Stimulated activated CD8-positive, alpha-beta memory T cell treated with anti-CD3 and anti-CD28 coated beads, Interleukin-15, amount 100 ng/mL, for 1 hour (primary cell): ENCODE measurements at places on chromosomes 7 and 10.

DNA sequence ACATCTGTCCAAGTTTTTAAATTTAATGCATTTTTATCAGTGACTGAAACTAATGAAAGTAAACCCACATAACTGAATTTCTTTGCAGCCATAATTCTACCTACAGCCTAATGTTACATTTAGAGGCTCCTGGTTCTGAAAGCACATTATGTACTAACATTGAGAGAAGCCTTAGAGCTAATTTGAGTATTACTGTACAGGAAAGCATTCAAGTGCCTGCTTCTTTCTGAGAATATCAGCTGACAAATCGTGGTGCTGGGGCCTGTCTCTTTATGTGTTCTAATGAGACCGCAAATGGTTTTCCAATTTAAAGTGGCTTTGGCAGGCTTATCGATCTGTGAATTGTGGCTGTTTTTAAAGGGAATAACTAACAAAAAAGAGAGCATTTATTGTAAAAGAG is 32.3 kb upstream of the DGKB start:
- no peak for DNase-seq

- no peak for DNase-seq
Observed at GRCh38 chr10:44243851-44244510, 140.9 kb downstream of the CXCL12 start.

GRCh38 chr7:44486693-44487092 is 3.8 kb downstream of the NUDCD3 start:
- DNase-seq: no peak

GRCh38 chr7:43538404-43538771 is 44.5 kb upstream of the STK17A start:
- DNase-seq: no peak

GRCh38 chr7:76048668-76048988 is 722 bp downstream of the MDH2 start:
- no peak for DNase-seq

- no peak for DNase-seq
Observed at GRCh38 chr7:157690833-157691585, 354.2 kb downstream of the DNAJB6 start.

- no peak for DNase-seq
Observed at GRCh38 chr7:117630907-117631564, 151.2 kb downstream of the CFTR start.

DNA sequence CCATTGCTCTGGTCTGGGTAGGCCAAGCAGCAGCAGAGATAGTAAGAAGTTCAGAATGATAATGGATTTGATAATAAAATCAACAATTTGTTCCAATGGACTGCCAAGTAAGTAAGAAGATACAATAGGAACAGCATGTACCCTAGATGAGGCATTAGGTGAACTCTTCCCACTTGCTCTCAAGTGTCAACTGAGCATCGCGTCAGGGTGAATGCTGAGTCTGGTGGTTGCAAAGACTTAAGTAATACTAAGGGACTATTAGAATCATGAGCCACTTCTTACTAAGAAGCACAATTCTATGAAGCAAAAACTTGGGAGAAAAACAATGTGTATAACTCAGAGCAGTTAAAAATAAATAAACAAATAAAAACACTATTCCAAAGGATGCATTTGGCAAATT is 54.5 kb downstream of the LRRN3 start:
- DNase-seq: no peak

- no peak for DNase-seq
Observed at GRCh38 chr10:101351477-101351876, 2.5 kb upstream of the BTRC start.

- DNase-seq: no peak
Observed at GRCh38 chr7:45026984-45027773, 27.2 kb downstream of the CCM2 start.

DNA sequence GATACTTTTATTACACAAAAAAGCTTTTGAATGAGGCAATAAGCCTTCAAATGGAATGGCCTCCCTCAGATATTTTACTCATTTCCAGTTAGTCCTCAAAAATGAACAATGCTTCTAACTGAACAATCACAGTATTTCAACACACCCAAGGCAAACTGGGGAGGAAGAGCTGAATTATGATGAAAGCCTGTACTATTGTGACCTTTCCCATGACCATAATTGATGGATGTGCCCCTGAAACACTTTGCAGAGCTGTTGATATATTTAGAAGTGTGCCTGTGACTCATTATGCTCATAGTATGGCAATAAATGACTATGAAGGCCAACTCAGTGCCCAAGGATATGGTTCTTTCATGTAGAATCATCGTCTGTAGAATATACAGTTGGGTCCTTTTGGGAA is 248.1 kb downstream of the AHR start:
- DNase-seq: no peak

- DNase-seq: no peak
Observed at GRCh38 chr10:15254808-15255648, 86.5 kb upstream of the NMT2 start.

DNA sequence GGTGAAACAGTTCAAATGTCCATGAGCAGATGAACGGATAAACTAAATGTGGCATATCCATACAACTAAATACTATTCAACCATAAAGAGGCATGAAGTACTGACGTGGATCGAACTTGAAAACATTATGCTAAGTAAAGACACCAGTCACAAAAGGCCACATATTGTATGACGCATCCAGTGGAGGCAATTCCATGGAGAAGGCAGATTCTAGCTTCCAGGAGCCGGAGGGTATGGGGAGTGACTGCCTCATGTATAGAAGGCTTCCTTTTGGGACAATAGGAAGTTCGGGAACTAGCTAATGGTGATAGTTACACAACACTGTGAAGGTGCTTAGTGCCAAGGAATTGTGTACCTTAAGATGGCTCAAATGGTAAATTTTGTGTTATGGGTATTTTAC is 98.4 kb downstream of the VIPR2 start:
- no peak for DNase-seq

DNA sequence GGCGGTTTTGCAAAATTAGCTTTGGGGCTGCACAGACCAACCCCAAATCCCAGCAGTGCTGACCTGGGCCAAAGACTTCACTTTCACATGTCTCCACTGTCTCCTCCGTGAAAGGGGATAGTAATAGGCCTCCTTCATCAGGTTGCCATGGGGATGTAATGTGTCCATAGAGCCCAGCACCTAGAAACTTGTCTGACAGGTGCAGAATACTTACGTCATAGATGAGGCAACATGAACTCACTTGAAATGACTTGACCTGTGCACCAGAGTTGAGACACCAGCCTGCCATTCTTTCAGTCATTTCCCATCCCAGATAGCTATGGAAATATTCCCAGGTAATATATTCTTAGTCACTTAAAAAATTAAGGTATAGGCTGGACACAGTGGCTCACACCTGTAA is 94.2 kb downstream of the INSYN2A start:
- no peak for DNase-seq

DNA sequence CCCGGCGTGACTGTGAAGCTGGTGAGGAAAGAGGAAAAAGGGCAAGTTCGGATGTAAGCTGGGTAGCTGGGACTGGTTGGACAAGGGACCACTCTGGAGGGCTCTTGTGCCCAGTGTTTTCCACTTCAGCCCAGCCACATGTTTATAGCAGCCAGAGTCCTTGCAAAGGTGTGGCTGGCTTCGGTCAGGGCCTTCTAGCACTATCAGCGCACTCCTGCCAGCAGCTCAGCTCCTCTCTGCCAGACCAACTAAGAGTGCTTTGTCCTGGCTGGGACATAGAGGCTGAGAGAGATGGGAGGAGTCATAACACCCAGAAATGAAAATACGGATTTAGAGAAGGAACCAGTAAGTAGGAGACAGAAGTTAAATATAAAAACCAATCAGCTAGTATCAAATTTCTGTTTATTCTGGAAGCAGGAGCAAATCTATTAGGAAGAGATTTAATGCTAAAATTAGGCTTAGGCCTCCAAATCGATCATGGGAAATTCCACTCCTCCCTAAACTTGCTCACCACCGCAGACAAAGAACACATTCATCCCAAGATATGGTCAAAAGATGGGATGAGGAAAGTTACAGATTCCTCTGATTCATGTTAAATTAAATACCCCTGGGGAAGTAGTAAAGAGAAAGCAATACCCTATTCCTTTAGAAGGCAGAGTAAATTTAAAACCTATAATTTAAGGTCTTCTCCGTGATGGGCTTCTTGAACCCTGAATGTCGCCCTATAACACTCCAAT is 135.0 kb downstream of the RALA start:
- DNase-seq: no peak

DNA sequence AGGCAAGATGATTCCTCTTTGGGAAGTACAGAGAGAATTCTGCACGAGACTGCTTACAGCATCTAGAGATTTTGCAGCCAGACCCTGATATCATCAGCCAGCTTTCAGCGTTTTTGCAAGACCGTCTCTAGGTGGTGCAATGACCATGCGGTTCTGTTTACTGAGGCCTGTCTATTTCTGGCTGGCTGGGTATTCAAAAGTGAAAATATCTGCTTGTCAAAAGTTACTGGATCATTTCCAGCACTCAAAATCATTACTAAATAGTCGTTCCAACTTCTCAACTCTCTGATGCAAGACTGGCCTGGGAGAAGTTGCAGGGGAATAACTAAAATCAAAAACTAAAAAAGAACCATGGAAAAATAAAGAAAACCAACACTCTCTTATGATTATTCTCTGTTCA is 240.1 kb downstream of the ELMO1 start:
- no peak for DNase-seq

DNA sequence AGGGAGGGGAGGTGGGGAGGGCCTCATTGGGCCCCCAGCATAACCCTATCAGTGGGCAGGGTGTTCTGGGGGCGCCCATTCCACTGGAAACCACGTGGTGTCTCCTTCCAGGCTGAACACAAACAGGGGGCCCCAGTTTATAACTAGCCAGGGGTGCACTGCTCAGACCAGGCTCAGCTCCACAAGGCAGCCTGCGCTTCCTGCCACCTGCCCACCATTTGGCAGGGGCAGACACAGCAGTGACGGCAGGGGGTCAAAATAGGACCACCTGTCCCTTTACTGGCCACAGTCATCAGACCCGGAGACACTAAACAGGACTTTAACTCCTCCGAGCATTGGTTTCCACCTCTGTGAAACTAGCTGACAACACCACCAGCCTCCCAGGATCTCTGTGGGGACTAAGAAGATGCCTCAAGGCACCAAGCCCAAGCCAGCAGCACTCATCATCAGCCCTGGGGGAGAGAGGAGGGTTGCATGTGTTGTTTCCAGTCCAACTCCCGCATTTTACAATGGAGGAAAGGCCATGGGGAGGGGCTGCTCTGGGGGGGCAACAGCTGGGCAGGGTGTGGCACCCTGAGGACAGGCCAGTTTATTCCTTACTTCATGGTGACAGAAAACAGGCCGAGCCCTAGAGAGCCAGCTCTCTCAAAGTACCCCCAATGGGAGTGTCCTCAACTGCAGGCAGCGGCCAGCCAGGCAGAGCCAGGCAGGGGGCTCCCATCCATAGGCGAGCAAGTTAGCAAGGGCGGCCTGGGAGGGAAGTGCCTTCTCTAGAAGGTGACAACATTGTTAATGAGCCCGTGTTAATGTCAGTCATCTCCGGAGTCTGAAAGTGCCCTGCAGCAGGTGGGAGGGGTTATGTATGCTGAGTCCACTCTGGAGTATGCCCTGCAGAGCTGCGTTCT is 127.6 kb downstream of the TNS3 start:
- DNase-seq: no peak

GRCh38 chr10:59290448-59290847 is 71.9 kb downstream of the FAM13C start:
- no peak for DNase-seq

- DNase-seq: no peak
Observed at GRCh38 chr10:99685597-99685967, 26.3 kb downstream of the ENTPD7 start.

DNA sequence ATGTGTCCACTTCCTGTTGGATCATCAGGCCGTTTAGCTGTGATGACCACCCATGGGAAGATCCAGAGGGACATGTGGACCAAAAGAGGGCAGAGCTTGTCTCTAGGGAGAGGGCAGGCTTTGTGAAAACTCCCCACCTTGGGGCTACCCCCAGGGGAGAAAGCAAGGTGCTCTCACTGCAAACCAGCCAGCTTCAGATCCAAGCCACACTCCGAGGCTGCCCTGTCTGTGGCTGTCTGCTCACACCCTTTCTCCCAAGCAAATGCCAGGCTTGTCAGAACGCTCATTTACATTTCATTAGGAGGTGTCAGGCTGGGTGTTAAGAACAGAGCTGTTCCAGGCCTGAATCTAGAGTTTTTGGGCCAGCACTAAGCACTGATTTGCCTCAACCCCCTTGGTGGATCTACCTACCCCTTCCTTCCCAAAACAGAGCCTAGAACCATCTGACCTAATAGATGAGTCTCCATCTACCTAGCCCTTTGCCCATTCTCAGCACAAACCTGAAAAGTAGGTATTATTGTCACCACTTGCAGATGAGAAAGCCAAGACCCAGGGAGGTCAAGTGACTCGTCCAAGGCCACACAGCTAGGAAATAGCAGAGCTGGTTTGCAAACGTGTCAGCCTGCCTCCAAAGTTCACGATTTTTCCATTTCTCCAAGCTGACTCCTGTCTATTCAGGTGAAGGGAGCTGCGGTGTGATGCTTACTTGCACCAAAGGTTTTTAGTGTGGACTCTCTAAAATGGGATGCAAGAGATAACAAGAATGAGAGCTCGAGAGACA is 130.9 kb downstream of the EMX2 start:
- no peak for DNase-seq

DNA sequence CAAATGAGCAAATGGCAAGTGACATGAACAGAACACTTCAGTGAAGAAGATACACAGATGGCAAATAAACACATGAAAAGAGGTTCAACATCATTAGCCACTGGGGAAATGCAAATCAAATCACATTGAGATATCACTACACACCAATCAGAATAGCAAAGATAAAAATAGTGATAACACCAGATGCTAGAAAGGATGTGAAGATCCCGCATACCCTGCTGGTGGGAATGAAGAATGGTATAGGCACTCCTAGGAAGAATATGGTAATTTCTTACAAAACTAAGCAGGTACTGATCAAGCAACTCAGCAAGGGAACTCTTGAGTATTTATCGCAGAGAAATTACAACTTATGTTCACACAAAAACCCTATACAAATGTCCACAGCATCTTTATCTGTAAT is 11.2 kb downstream of the LAMB4 start:
- DNase-seq: no peak

DNA sequence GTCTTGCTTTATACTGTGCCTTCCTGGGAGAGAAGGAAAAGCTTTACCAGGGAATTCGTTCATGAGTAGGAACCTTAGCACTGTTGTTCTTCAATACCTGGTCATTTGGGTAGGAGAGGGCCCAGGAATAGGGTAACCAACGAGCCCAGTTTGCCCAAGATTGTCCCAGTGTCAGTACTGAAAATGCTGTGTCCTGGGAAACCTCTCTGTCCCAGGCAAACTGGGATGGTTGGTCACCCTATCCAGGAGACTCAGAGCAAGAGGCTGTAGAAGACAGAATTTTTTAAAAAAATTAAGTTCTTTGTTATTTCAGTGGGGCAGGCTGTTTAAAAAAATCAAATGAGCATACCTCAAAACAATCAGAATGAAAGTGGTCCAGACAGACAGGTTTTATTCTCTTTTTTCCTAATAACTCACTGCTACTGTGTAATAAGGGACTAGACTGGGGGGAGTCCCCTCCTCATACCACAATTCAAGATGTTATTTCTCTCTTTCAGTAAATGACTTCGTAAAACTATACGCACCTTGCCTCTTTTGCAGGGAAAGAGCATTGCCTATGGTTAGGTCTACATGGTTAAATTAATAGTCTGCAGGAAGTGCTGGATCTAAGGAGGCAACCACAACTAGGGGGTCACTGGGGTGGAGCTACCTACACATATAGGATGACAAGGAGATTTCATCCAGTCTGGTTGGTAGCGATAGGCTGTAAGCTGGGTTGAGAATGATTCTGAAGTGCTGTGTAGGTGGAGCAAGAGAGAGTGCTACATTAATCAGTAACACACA is 41.1 kb upstream of the FAM133B start:
- DNase-seq: no peak

- no peak for DNase-seq
Observed at GRCh38 chr7:112104120-112104519, 102.1 kb downstream of the DOCK4 start.

- no peak for DNase-seq
Observed at GRCh38 chr7:2104716-2105115, 128.0 kb downstream of the MAD1L1 start.
